ENCODE measurements at places on chromosomes 3 and 15.

DNA sequence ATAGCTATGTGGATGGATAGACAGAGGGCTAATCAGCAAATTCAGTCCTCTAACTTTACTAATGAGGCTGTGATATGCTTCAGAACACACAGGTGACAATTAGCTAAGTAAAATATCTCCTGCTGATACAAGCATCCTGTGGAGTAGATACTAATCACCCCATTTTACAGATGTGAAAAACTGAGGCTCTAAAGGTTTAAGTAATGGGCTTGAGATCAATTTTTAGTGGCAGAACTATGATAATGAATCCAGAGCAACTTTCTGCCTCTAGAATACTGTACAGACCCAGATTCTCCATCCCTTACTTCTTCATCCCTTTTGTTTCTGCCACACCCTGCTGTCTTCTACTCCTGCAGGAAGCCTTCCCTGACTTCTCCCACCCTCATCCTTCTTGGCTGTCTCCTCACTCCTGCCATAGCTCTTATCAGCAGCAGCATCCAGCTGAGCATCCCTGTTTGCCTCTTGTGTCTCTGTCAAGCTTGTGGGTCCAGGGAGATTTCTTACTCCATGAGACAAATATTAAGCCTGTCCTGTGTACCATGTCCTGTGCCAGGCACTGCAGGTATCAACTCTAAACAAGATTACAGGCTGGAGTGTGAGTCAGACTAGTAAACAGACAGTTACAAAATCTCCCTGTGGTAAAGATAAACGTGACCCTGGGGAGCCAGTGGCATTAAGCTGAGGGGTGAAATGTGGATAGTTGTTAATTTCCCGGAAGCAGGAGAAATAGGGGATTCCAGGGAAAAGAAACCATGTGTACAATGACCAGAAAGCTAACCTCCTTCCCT is 39.2 kb downstream of the SLC6A11 start:
- no peak for DNase-seq

- no peak for DNase-seq
Measured at GRCh38 chr3:52451237-52452083, 2.4 kb downstream of the TNNC1 start.

- no peak for DNase-seq
Measured at GRCh38 chr3:149247008-149247710, 25.5 kb upstream of the CP start.

GRCh38 chr15:100341239-100341749 is 481 bp downstream of the ADAMTS17 start:
- DNase-seq = no peak

GRCh38 chr15:61889706-61890105 is 170.5 kb downstream of the VPS13C start:
- DNase-seq = no peak

DNA sequence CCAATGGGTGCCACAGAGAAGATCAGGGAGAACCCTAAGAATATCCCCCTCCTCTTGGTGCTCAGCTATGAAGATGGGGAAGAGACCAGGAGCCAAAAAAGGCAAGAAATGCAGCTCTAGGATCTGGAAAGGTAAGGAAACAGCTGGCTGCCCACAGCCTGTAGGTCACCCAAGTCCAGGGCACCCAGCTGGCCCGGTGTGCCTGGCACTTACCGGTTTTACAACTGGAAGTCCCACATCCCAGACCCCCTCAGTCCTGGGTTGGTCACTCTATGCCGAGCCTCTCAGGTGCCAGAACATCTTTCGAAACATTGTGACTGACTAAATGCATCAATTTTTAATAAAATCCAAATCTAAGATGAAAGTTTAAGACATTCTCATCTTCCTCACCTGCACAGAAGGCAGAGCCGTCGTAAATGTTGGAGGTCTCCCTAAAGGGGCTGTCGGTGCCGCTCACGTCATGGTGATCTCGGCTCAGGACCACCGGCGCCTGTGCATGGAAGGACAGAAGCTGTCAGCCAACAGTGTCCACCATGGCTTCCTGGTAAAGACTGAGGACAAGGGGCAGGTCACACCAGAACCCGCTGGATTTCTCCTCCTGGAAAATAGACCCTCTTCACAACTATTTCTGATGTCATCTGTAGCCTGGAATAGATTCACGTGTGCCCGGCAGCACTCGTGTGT is 13.3 kb upstream of the ZXDC start:
- DNase-seq = no peak

GRCh38 chr15:74375303-74375693 is 7.9 kb upstream of the CYP11A1 start:
- DNase-seq = peak; percentile 72

- DNase-seq = no peak
Measured at GRCh38 chr3:58163234-58163633, 47.5 kb downstream of the DNASE1L3 start.

DNA sequence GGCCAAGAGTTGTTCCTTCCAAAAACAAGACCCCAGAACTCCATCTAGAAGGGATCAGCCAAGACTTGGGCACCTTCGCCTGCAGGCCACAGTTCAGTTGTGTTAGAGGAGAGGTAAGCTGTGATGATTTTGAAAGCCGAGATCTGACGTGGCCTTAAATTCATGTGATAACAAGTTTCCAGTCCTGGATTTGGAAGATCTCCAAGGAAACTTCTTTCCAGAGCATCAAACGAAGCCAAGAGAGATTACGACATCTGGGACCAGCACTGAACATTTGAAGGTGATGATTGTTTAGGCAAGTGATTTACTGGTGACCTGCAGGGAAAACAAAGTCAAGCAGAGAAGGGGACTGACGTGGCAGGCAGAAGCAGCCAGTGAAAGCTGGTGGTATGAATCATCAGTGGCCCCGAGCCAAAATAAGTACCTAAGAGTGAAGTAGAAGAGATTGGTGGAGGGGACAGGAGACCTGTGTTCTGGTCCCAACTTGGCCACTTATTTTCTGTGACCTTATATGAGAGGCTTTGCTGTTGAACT is 339.0 kb upstream of the PROK2 start:
- DNase-seq = peak; percentile 73

GRCh38 chr3:48301800-48302166 is 31.7 kb downstream of the SPINK8 start:
- DNase-seq = peak; percentile 5
